Suppressor macrophage (primary cell): ENCODE measurements at places on chromosomes 1 and 21.
A peak's percentile ranks its signal among the peaks of the same experiment; 100 is the strongest.

DNA sequence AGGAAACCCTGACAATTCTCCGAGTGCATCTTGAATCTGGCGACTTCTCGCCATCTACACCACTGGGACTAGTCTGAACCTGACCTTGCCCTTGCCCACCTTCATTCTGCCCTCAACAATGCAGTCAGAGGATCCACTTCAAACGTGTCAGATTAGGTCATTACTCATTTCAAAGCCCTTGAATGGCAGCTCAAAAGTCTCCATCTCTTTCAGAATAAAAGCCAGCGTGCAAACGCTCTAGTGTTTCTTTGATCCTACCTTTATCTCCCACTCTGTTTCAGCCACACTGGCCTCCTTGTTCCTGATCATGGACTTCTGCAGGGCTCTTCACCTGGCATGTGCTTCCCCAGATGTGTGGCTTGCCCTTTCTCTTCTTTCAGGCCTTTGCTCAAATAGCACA, 31.3 kb downstream of the SLC30A1 start:
- no peak for DNase-seq

DNA sequence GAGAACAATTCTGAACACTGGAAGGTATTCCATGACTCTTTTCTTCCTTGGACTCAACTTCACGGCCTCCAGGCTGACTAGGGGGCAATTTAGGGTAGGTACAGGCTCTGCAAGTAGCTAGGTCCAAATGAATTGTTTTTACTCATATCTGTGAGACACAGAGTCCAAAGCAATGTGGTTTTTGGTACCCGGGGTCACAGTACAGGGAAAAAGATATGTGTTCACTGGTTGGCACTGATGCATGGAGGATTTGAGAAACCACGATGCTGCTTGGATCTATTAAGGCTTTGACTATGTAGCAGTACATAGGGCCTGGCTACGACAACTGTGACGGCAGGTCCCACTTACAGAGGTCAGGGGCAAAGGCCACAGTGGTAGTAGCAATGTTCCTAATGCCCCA, 200.6 kb downstream of the DUSP10 start:
- no peak for DNase-seq

GRCh38 chr1:4512636-4513035, 141.8 kb upstream of the AJAP1 start:
- no peak for DNase-seq

- peak; percentile 48 for DNase-seq
Measured at GRCh38 chr1:231162297-231162969, 575 bp downstream of the TRIM67 start.

- DNase-seq: peak; percentile 31
Measured at GRCh38 chr1:65079941-65080340, 68.1 kb upstream of the AK4 start.
